ENCODE measurements at places on chromosomes 16 and 17.
A peak's percentile ranks its signal among the peaks of the same experiment; 100 is the strongest.

DNA sequence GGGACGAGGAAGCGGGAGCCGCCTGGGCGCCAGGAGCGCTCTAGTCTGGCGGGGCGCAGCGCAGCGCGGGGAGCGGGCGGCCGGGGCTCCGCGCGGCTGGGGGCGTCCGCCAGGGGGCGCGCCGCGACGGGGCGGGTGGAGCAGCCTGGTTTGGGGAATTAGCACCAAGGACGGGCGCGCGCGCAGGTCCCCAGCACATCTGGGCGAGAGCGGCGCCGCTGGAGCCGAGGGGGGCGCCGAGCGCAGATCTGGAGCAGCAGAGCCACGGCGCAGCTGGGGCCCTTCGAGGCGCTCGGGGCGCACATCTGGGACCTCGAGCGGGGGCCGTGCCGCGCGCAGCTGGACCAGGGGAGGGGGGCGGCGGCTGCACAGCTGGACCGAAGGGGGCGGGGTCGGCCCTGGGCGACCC is at the start of gene NXPH3:
Gene NXPH3, plus strand, starts transcription at position 193 of the 409 bp plus-strand sequence. CDS start 349 bp downstream, outside the sequence.
- DNase-seq = peak; percentile 58

- DNase-seq = no peak
Measured at GRCh38 chr17:67289181-67289876, 44.3 kb upstream of the HELZ start.

GRCh38 chr17:4317610-4318009 is 48.9 kb downstream of the UBE2G1 start:
- DNase-seq = no peak

- DNase-seq = no peak
Measured at GRCh38 chr17:76826330-76827068, 41.7 kb upstream of the MGAT5B start.

DNA sequence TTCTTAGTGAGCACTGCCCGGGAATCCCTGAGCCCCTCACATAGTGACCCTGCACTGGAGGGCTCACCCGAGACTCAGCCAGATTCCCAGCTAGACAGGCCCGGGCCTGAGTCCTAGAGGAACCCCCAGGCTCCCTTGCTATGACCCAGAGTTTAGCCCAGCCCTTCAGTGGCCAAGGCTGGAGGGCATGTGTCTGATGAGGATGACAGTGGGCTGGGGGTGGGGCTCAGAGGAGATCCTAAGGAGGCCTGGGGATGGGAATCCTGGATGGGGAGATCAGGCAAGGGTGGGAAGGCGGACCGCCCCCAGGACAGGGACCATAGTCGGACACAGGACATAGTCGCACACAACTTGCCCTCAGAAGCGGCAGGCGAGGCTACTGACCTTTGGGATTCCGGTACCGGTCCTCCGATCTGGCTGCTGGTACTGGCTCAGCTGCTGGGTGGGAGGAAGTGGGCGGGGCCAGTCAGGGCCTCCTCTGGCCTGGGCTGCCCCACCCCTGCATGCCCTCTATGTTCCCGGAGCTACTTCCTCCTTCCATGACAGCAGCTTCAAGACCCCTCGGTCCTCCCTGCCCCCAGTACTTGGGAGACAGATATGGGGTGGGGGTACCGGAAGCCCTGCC is 1.1 kb downstream of the CD79B start:
- DNase-seq = no peak

DNA sequence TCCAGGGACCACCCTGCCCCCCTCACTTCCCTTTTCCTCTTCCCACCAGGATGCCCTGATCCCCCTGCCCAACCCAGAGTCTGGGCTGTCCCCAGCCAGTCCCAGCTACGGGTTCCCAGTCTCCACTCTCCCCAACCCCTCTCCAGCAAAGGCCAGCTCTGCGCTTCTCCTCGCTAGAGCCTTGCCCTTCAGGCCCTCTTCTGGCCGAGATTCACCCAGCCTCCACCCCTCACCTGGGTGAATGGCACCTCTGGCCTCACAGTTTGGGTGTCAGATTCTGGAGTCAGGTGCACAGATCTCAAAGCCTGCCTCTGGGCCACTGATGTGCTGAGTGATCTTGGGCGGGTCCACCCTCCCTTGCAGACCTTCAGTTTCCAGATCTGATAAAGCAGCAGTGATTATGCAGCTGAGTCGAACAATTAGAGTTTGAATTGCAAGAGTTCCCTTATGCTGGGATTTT is 185.6 kb upstream of the TNRC6C start:
- no peak for DNase-seq

- no peak for DNase-seq
Measured at GRCh38 chr17:73338050-73338521, 26.3 kb upstream of the CDC42EP4 start.

- no peak for DNase-seq
Measured at GRCh38 chr17:77376795-77377709, 236.3 kb downstream of the SEC14L1 start.

- DNase-seq = peak; percentile 62
Measured at GRCh38 chr16:89723279-89724250, 2.2 kb downstream of the ZNF276 start.

DNA sequence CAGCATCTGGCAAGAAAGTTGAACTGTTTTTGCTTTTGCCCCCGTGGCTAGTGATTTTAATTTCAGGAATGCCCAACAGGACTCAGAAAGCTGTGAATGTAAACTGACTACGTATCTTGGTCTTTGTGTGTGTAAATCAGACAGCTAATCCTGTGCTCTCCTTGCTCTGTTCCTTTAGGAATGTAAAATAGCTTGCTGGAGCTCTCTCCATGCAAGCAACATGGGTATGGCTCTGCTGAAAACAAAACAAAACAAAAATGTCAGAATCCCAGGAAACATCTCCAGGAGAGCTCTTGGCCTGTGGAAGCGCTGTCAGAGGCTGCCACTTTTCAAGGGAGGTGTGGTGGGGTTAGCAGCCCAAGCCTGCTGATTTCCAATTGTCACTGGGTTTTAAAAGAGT is 161.8 kb upstream of the NOG start:
- DNase-seq = no peak

GRCh38 chr17:45334231-45334630 is 17.4 kb upstream of the MAP3K14 start:
- no peak for DNase-seq

- no peak for DNase-seq
Measured at GRCh38 chr16:84700446-84701300, 873 bp downstream of the USP10 start.

DNA sequence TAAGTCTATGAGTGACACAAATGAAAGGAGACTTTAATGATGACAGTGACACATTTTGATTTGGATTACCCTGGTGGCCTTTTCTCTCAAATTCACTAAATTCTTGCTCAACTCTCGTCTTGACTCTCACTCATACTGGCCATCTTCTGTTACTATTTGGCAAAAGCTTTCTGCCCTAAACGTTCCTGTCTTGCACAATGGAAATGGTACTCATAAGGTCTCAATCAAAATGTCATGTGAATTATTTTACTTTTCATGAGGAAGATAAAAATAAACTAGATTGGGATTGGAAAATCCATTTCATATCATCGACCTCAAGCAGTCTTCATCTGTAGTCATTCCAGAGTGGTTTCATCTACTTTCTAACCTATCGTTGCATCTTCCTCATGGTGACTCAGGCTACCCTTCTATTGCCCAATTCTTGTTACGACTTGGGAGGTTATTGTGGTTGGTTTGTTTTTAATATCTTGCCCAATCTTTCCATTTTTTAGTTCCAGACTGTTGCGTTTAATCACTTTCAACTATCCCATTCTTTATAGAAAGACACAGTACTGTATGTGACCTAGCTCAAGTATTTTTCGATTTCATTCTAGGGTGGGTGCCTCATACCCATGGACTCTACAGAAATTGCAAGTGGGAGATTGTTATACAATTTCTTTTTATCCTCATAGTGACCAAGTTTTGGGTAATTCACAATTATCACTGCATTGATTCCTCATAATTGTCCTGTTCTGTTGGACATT is 317.2 kb upstream of the KCNJ16 start:
- no peak for DNase-seq

GRCh38 chr17:37062021-37062420 is 113.3 kb downstream of the AATF start:
- no peak for DNase-seq

DNA sequence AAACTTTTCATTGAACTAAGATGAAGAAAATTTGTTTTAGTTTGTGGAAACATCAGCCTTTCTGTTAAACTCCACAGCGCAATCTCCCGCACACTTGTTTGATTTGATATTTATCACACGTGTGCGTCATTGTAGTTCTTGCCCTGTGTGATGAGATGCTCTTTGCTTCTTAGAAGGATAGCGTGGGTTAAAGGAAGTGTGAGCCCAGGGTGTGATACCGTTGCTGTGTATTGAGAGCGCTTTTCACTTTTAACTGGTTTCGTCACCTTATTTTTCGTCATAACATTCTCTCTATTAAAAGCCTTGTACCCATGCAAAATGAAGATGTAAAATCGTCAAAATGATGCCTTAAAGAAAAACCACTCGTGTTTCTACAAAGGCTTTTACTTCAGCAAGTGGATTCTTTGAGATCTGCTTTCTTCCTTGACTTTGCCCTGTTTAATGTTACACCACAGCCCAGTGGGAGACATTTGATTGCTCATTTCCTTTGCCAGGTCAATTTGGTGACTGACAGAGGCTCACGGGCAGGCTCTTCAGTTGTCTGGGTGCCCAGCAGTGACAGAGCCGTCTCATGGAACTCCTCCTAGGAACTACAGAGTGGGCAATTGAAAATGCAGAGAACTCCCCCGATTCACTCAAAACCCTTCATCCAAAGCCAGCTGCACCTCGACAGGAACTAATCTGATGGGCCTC is 61.1 kb downstream of the RPA1 start:
- no peak for DNase-seq

GRCh38 chr17:151886-152859 is 14.8 kb downstream of the SCGB1C2 start:
- DNase-seq = no peak

DNA sequence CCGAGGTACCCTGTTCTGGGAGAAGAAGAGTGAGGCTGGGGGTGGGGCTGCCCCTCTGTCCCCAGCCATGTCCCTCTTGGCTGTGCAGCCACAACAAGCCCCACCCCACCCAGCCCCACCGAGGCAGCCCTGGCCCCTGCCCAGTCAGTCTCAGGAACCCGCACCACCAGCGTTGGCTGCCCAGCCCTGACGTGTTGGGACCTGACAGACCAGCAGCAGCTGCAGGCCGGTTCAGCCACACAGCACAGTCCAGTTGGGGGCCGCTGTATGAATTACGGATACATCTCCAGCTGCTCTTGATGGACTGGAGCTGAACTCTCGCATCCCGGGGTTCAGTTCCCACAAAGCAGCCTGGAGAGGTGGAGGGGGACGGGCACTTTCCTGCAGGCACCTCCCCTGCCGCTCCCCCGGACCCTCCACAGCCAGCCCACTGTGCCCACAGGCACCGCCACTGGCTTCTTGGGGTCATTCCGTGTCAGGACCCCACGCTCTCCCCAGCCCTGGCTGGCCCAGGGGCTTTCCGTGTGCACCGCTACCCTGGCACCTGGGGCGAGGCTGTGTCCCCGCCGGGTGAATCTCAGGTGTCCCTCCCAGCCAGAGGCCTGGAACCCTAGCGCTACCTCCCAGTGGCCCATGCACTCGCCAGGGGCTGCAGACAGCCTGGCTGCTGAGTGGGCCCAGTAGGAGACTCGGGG is 7.1 kb downstream of the CDH15 start:
- no peak for DNase-seq

GRCh38 chr16:81876273-81876900 is 97.3 kb downstream of the PLCG2 start:
- DNase-seq = no peak

DNA sequence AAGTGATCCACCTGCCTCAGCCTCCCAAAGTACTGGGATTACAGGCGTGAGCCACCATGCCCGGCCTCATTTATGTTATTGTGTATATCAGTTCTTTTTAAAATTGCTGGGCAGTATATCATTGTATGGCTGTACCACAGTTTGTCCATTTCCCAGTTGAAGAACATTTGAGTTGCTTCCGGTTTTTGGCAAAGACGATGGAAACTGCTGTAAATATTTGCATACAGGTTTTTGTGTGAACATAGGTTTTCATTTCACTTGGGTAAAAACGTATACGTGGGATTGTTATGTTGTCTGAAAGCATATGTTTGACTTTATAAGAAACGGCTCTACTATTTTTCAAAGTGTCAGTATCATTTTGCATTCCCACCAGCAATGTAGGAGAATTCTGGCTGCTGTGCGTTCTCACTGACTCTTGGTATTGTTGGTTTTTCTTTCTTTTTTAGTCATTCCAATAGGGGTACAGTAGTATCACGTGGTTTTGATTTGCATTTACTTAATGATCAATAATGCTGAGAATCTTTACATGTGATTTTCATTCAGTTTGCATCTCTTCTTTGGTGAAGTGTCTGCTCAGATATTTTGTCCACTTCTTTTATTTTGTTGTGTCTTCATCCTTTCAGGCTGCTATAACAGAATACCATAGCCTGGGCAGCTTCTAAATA is 63.2 kb upstream of the GOT2 start:
- no peak for DNase-seq

DNA sequence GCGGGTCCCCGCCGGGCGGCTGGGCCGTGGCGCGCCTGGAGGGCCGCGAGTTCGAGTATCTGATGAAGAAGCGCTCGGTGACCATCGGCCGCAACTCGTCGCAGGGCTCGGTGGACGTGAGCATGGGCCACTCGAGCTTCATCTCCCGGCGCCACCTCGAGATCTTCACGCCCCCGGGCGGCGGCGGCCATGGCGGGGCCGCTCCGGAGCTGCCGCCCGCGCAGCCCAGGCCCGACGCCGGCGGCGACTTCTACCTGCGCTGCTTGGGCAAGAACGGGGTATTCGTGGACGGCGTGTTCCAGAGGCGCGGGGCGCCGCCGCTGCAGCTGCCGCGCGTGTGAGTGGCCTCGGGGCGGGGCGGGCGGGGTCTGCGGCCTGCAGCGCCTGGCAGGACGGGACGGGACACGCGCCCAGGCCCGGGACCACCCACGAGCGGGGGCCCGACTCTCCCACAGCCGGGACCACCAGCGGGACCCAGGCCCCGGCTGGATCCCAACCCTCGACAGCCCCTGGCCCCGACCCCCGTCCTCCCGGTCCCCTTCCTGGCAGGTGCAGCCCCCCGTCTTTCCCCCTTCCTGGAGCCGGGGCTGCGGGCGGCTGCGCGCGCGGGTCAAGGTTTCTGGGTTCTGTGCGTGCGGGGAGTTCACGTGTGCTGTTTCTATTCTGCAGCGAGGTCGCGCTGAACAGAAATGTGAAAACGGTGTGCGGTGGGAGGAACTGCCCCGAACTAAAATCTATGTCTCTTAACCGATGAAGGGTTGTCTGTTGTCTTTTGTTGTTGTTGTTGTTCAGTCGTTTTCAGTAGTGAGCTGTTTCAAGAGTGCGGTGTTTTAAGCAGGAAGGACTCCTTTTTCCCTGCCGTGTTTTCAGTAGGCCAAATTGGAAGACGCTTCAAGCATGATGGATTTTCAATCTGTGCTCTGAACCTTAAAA is 705 bp downstream of the FOXK2 start:
- peak; percentile 18 for DNase-seq
